ENCODE measurements at places on chromosomes 12 and 14.

- DNase-seq = no peak
Observed at GRCh38 chr14:65387628-65388027, 24.9 kb upstream of the FUT8 start.

- DNase-seq = no peak
Observed at GRCh38 chr12:77032406-77032805, 33.0 kb downstream of the E2F7 start.

- DNase-seq = no peak
Observed at GRCh38 chr12:3453990-3454680, 36.9 kb upstream of the PRMT8 start.

GRCh38 chr14:70020352-70021170, 141.3 kb downstream of the SMOC1 start:
- no peak for DNase-seq

DNA sequence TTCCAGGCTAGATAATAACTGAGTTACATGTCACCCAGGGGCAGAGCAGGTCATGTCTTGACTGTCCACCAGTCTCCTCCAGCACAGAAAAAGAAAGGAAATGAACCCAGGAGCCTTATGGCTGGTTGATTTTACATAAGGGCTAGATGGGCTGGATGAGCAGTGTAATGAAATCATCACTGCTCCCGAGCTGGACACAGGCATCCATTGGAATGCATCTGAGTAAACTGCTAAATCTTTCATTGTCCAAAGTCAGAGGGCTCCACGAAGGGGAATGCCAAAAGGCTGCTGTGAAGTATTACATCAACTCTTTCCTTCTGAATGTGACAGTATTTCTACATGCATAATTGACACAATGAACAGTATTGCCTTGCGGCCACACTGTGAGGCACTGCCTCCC, 30.1 kb upstream of the TSPAN11 start:
- no peak for DNase-seq

- DNase-seq = no peak
Observed at GRCh38 chr12:111823891-111824290, 18.1 kb upstream of the MAPKAPK5 start.

- DNase-seq = no peak
Observed at GRCh38 chr14:93343797-93344196, 3.2 kb upstream of the COX8C start.
